ENCODE measurements at places on chromosomes 1 and 21.

- DNase-seq = peak; percentile 53
These were observed 12.8 kb downstream of the PPFIA4 start for GRCh38 chr1:203038891-203039608.

DNA sequence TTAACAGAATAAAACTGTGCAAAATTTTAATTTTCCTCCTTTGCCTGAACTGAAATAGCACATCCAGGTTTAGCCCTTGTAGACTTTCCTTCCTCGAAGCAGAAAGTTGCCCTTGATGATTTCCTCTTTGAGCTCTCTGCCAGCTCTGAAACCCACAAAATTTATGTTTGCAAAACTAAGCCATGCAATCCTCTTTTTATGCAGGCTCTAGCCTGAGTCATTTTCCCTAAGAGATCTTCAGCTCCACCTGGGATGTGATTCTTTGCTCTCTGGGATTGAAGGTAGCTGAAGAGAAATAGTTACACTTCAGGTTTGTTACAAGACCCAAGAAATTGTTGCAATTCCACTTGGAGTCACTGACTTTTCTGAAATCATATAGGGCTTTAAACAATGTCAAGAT is 1.4 kb upstream of the F3 start:
- DNase-seq = no peak

DNA sequence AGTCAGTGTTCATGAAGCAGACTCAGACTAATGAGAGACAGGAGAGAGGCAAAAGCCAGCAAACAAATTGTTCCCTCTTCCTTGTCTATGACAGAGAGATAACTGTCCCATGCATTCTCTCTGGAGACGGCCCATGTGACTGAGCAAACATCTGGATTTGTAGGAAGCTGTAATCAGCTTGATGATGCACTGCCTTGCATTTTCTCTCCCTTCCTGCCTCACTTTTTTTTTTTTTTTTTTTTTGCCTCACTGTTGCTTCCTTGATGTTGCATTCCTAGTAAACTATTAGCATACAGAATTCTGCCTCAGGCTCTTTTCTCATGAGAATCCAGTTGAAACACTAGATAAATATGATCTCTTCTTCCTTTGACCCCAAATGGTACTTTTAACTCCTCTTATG is 134.5 kb downstream of the HHIPL2 start:
- no peak for DNase-seq

DNA sequence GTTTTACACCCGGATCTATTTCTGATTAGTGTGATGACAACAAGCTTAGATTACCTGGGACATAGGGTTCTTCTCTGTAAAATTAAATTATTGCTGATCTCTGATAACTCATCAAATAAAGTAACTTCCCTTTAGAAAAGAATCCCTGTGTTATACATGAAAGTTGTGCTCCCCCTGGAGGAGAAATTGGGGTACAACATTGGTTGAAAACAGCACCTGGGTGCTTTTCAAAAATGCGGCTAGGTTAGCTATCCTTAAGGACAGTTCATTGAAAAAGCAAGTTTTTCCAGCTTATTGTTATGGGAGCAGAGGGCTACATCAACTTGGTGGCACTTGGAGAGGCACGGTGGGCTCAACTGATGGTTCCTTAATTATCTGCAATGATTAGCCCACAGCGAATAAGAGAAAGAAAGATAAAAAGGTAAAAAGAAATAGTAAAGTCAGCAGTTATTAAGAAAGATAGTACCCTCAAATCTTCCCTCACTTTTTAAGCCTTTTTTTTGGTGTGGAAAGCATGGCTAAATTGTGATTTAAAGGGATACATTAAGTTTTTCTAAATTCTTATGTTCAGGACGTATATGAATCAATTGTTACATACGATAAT is 97.8 kb downstream of the FMN2 start:
- DNase-seq = no peak

- no peak for DNase-seq
These were observed 24.7 kb downstream of the VAMP4 start for GRCh38 chr1:171717062-171717718.

GRCh38 chr1:225657462-225657989 is 4.6 kb upstream of the ENAH start:
- DNase-seq = no peak

DNA sequence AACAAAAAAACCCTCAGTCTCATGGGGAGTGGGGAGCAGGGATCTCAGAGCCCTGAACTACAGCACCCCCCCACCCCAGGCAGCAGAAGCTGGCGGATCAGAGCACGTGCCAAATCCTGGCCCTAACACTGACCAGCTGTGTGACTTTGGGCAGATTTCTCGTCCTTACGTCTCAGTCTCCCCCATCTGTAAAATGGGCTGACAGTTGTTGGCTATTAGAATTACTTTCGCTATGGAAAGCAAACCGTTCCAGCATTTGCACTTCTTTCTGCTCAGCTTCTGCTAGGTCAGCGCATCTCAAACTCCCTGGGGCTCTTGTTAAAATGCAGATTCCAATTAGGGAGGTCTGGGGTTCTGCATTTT is 15.5 kb downstream of the TNFRSF8 start:
- DNase-seq = no peak

DNA sequence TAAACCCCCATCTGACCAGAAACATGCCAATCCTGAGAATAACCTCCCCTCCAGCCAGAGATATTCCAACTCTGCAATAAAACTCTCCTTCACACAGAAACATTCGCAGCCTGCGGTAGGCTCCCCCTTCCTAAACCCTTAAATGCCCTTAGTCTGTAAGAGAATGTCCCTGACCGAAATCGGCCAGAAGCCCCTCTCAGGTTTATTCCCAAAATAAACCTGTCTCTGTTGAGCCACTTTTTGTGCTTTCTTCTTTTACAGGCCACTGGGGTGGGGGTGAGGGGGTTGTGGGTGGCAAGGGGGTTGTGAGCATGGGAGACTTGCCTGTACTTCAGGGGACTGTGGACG is 4.6 kb downstream of the PRXL2B start:
- DNase-seq = no peak

- no peak for DNase-seq
These were observed 438.8 kb upstream of the OLFM3 start for GRCh38 chr1:102435483-102435882.

GRCh38 chr1:3910857-3911845 is 11.1 kb upstream of the C1orf174 start:
- peak; percentile 71 for DNase-seq

DNA sequence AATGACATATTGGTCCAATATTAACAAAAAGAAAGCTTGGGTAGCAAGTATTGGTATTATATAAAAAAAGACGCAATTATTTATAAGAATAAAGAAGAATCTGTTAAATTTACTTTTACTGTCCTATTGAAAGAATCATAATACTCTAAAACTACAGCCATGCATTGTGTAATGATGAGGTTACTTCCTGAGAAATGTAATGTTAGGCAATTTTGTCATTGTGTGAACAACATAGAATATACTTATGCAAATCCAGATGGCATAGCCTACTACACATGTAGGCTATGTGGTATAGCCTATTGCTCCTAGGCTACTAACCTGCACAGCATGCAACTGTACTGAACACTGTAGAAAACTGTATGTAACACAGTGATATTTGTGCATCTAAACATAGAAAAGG is 121.2 kb upstream of the PTGFR start:
- no peak for DNase-seq

- DNase-seq = no peak
These were observed 207.6 kb downstream of the S1PR1 start for GRCh38 chr1:101444381-101444780.

DNA sequence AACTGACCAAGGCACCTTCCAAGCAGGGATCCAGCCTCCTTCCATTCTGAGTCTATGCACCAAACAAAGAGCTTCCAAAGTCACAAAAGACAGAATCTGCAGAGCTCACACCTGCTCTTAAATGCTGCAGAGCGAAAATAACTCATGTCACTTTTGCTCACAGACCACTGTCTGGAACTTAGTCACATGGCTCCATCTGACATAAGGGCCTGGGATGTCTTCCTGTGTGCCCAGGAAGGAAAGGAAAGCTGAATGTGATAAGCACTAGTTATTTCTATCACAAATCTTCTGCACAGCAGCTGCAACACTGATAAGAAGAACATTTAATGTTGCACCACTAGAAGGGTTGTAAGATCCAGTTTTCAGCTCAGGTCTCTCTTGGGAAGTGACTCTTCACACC is 39.5 kb upstream of the SGIP1 start:
- DNase-seq = no peak

GRCh38 chr1:9659328-9659727 is 7.8 kb downstream of the PIK3CD start:
- no peak for DNase-seq

GRCh38 chr1:40316595-40317393 is at the start of gene COL9A2:
Gene COL9A2 (minus strand): TSS chr1:40317286. CDS start chr1:40317197, 89 bp downstream.
- DNase-seq = peak; percentile 44

- DNase-seq = no peak
These were observed 444.0 kb downstream of the PTPRC start for GRCh38 chr1:199082778-199083389.

- no peak for DNase-seq
These were observed 2.2 kb upstream of the NEGR1 start for GRCh38 chr1:72284348-72285073.

- no peak for DNase-seq
These were observed 49.3 kb downstream of the LPGAT1 start for GRCh38 chr1:211781260-211781659.

DNA sequence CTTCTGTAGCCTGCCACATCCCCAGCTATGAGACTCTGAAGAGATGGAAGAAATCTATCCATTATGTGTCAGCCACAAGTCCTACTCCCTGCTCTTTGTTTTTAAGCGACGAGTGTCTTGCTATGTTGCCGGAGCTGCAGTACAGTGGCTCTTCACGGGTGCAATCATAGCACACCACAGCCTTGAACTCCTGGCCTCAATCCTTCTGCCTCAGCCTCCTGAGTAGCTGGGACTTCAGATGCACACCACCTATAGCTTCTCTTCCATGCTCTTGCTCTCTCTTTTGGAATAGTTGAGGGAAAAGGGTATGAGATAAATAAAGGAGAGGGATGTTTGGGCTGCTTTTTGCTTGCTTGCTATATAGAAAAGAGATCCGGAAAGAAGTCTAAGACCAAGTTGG is 1.6 kb downstream of the TUFT1 start:
- no peak for DNase-seq

DNA sequence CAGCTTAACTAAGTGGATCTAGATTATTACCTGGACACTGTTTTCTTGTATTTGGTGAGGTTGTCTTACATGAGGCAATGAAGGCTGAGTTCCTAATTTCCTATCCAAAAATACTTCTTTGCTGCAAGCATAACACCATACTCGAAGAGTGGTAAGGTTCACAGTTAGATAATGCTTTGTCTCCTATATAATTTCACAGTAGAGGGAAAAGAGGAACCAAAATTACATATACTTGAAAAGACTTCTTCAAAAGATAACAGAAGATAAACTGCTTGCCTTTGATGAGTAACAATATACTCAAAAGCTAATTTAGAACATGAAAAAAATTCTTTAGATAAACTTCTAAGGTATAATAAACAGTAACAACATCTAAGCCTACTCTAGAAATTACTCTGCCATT is 20.4 kb downstream of the USP33 start:
- no peak for DNase-seq

- no peak for DNase-seq
These were observed 40.2 kb downstream of the FOXD2 start for GRCh38 chr1:47478090-47478489.

DNA sequence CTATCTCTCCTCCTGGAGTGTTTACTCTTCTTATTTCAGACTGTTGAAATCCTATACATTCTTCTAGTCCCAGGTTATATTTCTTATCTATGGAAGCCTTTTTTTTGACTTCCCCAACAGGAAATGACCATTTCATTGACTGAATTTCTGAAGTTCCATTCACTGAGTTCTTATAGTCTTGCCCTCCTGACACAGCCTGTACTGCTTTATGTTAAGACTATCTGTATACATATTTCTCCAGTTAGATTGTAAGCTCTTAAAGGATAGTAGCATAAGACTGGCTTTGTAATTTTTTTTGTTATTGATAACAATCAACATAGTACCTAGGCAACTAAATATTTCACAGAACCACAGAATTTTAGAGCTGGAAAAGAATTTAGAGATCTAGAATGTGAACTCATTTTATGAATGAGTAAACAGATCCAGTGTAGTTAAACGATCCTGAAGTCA is 14.9 kb upstream of the MACF1 start:
- no peak for DNase-seq

DNA sequence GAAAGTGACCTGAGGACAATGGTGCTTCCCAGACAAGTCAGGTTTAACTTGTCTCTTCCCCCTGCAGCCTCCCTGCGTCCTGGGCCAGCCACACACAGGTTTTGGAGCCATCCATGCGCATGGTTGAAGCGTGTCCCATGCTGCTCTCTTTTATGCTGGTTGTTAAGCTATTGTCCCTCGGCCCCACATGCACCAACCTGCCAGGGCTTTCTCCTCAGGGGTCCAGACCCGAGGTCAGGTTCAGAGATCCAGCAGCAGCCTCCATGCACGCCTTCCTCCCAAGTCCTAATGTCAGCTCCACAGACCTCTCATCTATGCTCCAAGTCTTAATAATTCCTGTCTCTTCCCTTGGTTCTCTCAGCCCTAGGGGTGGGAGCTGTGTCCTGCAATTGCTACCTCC is 1.6 kb downstream of the ABCA4 start:
- DNase-seq = no peak

GRCh38 chr1:191760016-191760415 is 398.2 kb upstream of the RGS18 start:
- no peak for DNase-seq

- DNase-seq = no peak
These were observed 455.9 kb upstream of the RUNX1 start for GRCh38 chr21:35504951-35505466.

GRCh38 chr21:33817138-33817537 is 98.5 kb downstream of the ATP5PO start:
- no peak for DNase-seq

DNA sequence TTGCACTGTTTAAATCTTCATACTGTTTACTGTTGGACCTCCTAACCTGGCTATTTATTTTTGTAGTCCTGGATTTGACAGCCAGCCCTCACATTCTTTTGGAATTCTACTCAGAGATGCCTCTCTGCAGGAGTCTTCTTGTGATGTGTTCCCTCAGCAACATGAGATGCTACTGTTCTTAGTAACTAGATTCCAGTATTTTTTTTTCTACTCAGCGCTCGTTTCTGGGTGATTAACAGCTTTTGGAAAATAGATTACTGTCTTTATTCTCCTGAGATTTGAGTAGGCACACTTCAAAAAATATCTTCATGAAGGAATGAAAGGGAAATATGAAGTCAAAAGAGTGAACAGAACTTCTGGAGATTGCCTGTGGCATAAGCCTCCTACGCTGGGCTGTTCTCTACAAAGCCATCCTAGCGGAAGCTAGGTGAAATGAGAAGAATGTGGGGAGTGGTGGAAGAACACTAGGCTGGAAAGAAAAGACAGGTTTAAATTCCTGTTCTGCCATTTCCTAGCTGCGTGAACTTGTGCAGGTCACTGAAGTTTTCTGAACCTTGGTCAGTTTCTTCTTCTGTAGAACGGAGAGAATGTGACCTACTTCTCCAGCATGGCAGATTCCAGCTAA is 75.9 kb downstream of the LRRC8C start:
- DNase-seq = no peak

DNA sequence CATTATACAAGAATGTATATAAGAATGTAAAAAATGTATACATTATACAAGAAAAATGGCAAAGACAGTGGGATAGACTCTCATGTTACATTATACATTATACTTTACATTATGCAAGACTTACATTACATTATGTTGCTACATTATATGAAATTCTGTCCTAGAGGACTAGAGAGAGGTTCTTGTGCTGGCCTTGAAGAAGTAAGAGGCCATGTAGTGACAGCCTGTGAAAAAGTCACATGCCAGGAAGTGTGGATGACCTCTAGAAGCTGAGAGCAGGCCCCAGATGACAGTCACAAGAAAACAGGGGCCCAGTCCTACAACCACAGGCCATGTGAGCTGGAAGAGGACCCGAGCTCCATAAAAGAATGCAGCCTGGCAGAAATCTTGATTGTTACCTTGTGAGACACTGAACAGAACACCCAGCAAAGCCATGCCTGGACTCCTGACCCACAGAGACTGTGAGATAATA is 30.5 kb upstream of the AHCYL1 start:
- no peak for DNase-seq

Data from activated CD4-positive, alpha-beta T cell treated with anti-CD3 and anti-CD28 coated beads, Interleukin-2, amount 50 U/mL, for 4 hours (primary cell).